Activated gamma-delta T cell treated with Interleukin-2 at 50 U/mL for 16 hours (primary cell): ENCODE measurements at places on chromosomes 5 and 9.

DNA sequence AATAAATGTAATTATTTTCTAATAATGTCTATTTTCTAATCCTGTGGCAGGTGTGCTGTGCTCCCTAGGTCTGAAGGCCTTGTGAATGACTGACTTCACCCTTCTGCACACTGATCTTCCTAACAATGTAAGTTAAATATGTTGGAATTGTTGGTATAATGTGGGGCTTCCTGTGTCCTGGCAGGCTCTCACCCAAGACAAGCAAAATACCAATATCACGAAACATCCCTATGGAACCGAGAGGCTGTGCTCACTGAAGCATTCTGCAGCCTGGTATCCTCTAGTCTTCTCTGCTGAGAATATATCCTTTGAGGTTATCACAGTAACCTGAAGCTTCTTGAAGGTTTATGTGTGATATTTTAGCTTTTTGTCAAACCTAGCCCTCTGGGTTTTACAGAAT, 159.4 kb downstream of the GABRB2 start:
- no peak for DNase-seq

GRCh38 chr5:62167561-62168057, 138.4 kb upstream of the KIF2A start:
- DNase-seq: no peak

DNA sequence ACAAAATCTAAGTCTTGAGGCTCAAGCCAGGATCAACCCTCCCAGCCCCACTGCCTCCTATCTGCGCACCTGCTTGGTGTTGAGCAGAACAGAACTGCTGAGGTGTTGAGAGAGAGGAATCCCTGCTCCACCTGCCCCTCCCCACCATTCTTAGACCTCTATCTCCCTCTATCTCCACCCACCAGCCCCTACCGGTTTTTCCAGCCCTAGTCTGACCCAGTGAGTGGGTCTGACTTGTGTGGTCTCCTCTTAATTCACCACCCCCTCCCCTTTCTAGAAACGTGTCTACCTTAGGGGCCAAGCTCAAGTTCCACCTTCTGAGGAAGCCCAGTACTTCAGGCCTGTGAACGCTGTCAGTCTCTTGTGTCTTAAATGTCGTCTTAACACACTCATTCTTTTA, 93.7 kb downstream of the ARHGAP26 start:
- no peak for DNase-seq

GRCh38 chr9:132327537-132327936, 27.2 kb downstream of the SETX start:
- DNase-seq: no peak

GRCh38 chr5:157252711-157253465, 13.0 kb upstream of the CYFIP2 start:
- DNase-seq: peak; percentile 68

- DNase-seq: no peak
Measured at GRCh38 chr9:135928731-135929655, 21.6 kb upstream of the CAMSAP1 start.

GRCh38 chr5:94748212-94748611, 129.7 kb downstream of the SLF1 start:
- no peak for DNase-seq

DNA sequence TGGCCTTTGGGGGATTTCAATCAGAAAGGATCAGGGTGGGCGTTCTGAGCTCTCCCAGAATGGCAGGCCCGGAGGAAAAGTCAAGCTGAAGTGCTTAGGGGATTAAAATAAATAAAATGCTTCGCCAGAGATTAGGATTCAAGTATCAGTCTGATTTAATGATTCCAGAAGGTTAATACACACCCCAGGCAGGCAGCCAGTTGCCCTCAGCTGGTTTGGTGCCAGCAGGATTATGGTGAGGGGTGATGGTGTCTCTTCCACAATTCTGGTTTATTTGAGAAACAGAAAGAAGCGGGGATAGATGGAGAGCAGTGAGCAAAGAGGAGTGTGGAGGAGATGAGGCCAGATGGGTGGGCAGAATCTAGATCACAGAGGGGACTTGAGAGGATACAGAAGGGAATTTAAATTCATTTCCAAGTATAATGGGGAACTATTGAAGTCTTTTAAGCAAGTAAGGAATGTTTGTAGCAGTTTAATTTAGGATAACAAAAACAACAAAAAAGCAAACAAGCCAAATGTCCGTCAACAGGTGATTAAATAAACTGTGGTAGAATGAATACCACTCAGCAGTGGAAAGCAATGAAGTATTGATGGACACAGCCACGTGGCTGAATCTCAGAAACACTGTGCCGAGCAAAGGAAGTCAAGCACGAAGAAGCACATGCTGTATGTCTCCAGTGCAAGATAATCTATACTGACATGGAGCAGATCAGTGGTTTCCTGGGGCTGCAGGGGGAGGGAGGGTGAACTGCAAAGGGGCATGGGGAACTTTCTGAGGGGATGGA, 297.7 kb downstream of the MSX2 start:
- no peak for DNase-seq

- peak; percentile 33 for DNase-seq
Measured at GRCh38 chr9:96619491-96620180, at the start of gene CDC14B. Gene CDC14B, minus strand, starts transcription at chr9:96619843. Its CDS starts 465 bp downstream, at chr9:96619378.

- DNase-seq: no peak
Measured at GRCh38 chr9:127347831-127348776, 48.9 kb upstream of the SLC2A8 start.

DNA sequence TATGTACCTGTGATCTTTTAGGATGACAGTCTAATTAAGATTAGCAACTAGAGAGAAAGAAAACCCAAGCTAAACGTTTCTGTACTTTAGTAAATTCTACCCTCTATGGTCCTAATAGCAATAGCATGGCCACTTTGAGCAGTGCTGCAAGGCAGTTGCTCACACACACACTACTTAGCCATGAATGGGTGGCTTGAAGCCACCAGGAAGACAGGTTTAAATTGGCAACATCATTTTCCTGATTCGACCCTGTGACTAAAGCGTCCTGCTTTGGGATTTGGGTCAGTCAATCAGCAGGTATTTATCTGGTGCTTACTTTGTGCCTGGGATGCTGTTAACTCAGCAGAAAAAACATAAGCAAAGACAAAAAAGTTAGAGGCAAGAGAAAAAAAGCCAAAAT, 150.6 kb downstream of the ARRDC3 start:
- no peak for DNase-seq

DNA sequence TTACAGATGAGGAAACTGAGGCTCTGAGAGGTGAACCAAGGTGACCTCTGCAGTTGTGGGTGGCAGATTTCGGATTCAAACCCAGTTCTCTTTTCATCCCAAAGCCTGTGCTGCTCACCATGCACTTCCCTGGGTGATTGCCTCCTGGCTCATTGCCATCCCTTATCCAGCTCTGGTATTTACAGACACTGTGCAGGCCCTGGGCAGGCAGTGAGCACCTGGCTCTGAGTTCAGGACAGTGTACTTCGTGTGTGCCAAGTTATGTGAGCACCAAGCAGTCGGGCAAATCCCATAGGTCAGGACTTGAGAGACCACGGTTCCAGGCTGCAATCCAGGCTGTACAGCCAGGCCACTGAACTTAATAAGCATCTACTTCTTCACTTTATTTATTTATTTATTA, 1.4 kb downstream of the LRSAM1 start:
- DNase-seq: no peak
